ENCODE measurements at places on chromosomes 7 and 10. TPM values are rescaled to one million over a fixed set of nuclear protein-coding genes. Genes with fewer than 3 reads are reported as not detected.

DNA sequence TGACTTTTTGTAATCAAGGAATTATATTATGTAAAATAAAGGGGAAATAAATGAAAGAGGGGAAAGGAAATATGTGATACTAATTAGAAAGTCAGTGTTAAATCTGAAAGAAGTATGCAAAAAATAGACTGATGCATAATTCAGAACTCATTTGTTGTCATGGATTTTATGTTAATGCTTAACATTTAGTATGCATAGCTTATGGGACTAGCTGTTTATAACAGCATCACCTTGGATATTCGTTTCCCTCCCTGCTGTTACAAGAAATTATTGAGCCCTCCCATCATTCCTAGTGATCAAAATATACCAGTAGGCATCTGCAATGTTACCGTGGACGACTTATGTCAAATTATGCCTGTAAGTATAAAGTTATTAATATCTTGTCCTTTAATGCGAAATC lies 85.9 kb downstream of the HECTD2 start:
- no peak for DNase-seq

The CYP2E1 gene
- 2.4 TPM for polyA plus RNA-seq

DNA sequence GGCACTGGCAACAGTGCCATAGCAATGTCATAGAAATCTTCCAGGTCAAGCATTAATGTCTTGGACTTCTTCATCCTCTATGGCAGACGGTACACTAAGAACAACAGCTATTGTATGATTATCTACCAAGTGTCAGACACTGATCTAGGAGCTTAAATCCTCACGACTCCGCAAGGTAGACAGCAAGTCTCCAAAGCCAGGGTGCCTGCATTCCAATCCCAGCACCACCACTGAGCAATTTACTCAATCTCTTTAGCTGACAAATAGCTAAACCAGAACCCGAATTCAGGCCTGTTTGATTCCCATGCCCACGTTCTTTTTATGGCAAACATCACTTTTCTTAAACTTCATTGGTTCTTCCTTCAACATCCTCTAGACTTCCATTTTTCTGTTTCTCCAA lies 31.8 kb downstream of the DNMBP start:
- no peak for DNase-seq

The SLC26A5 gene
- polyA plus RNA-seq: 0.51 TPM

The HIP1 gene
- polyA plus RNA-seq: 30.2 TPM

DNA sequence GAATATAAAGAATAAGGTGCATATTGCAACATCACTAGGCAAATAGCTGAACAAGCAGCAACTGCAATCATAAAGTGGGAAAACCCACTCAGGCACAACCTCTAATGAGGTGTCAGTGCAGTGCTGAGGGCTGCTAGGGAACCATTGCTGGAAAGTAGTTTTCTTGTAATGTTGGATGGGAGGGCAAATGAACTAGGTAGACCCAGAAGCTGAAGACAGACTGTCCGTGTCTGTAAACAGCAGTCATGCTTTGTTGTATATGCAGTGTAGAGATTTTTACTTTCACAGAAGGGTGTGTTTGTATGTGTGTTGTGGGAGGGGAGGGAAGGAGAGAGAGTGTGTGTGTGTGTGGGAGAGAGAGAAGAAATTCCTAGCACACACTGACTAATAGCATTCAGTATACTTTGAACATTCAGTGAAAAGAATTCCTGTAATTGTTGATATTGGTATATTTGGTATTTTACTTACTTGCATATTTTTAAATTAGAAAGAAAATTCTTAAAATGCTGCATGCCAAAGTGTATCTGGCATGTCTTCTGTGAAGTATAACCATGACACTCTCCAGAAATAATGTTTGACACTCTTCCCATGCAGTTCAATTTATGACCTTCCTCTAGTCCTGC lies 28.8 kb downstream of the ITGB8 start:
- DNase-seq: no peak

The PON2 gene
- polyA plus RNA-seq: 145 TPM

DNA sequence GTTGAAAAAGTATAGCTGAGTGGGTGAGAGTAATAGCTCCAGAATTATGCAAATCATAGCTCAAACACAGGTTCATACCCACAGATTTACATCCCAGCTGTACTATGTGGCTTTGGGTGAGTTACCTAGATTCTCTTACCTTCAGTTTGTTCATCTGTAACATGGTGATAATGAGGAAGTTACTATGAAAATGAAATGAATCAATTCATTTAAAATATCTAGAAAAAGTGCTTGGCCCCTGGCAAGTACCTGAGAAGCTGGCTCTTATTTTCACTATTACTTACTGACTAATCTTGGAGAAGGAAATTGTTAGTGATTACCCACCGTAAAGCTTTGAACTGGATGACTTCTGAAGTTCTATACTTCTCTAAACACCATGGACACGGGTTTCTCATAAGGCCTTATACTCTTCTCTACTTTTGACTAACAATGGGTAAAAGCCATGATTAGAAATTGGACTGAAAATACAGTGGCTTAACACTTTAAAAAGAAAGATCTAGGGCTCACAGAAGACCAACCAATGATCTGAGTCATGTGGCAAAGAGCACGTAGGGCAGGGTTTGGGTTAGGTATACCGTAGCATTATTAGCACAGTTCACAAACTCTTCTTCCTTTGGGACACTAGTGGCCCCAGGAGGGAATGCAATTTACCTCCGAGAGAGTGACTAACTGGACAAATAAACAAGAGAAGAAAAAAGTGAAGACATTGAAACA lies 149.2 kb downstream of the PLPP4 start:
- no peak for DNase-seq

GRCh38 chr10:67665491-67665890 lies 30.5 kb downstream of the CTNNA3 start:
- DNase-seq: no peak

Data from renal pelvis (tissue), 12 donors.